ENCODE measurements at places on chromosomes 2 and 18.

GRCh38 chr2:192208848-192209247, 14.1 kb upstream of the TMEFF2 start:
- no peak for DNase-seq

- DNase-seq, result peak; percentile 23
These were observed 26.0 kb upstream of the ATOH8 start for GRCh38 chr2:85727798-85728197.

DNA sequence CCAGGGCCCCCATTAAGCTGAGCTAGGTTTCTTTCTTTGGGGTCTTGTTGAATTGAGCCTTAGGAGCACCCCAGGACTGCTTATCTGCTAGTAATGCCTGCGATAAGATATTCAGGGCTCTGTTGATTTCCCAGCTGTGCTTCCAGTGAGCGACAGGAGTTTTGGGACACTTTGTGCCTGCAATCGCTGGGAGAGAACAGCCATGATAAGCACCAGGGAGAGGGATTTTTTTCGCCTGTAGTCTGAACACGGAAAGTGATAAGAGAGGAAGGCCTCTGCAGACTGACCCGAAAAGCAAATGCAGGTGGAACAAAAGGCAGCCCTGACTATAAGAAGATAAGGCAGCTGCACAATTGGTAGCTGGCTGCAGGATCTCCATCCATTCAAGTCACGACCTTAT, 244.3 kb downstream of the CNTNAP5 start:
- no peak for DNase-seq

- DNase-seq, result no peak
These were observed 302.6 kb upstream of the MC4R start for GRCh38 chr18:60675126-60675525.

DNA sequence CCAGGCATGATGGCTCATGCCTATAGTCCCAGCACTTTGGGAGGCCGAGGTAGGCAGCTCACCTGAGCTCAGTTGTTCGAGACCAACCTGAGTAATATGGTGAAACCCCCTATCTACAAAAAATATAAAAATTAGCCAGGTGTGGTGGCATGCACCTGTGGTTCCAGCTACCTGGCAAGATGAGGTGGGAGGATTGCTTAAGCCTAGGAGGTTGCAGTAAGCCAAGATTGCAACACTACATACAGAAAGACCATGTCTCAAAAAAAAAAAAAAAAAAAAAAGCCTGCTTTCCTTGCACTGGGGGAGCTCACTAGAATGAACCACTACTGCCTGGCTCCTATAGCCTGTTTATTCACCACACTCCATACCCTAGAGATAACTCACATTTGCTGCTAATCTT, 7.4 kb upstream of the MAT2A start:
- DNase-seq, result no peak

- no peak for DNase-seq
These were observed 232.5 kb downstream of the TDRD15 start for GRCh38 chr2:21356086-21356856.

- DNase-seq, result no peak
These were observed 69.3 kb downstream of the SUCLG1 start for GRCh38 chr2:84389794-84390193.

DNA sequence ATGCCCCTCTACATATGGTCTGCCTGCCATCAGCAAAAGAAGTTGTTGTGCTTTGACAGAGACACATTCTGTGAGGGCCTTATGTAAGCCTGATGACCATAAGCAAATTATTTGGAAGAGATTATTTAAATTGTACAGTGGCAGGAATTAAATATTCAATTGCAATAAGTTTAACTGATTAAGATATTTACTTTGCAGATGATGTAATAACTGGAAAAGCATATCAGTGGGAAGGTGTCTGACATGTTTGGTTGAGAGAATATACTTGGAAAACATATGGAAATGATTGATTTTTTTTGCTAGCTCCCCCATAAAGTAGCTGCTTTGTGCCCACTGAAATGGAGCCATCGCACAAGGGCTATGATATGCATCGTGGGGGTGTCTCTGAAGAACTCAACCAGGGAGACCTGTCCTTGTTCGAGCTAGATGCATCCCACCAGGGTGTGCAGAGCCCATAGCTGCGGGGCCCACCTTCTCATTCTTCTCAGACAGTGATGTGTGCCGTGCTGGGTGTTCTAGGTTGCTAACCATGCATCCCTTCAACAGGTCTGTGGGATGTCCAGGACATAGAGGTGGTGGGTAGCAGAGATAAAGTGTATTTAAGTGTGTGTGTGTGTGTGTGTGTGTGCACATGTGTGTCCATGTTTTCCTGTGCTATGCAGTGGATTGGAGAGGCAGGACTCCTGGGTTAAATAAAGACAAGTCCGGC, 90.4 kb upstream of the PARD3B start:
- DNase-seq, result no peak
